Upper lobe of right lung (tissue), 1 donor: ENCODE measurements at places on chromosomes 12 and 14.

GRCh38 chr12:12819752-12820311 lies 6.7 kb downstream of the DDX47 start:
- no peak for DNase-seq

DNA sequence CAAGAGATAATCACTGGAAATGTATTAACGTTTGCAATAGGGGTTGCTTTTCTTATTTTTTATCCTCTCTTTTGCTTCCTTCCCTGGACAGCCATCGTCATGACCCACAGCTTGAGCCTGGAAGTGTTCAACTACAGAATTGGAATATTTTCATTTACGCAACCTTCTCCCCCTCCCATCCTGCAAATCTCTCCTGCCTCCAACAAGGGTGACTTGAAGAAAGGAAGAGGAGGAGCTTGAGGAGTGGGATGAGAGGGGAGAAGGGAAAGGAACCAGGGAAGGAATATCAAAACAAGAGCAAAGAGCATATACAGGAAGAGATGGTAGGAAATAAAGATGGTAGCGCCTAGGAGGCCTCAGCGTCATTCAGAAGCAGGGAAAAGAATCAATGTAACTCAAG lies 1.6 kb upstream of the MANSC4 start:
- no peak for DNase-seq

DNA sequence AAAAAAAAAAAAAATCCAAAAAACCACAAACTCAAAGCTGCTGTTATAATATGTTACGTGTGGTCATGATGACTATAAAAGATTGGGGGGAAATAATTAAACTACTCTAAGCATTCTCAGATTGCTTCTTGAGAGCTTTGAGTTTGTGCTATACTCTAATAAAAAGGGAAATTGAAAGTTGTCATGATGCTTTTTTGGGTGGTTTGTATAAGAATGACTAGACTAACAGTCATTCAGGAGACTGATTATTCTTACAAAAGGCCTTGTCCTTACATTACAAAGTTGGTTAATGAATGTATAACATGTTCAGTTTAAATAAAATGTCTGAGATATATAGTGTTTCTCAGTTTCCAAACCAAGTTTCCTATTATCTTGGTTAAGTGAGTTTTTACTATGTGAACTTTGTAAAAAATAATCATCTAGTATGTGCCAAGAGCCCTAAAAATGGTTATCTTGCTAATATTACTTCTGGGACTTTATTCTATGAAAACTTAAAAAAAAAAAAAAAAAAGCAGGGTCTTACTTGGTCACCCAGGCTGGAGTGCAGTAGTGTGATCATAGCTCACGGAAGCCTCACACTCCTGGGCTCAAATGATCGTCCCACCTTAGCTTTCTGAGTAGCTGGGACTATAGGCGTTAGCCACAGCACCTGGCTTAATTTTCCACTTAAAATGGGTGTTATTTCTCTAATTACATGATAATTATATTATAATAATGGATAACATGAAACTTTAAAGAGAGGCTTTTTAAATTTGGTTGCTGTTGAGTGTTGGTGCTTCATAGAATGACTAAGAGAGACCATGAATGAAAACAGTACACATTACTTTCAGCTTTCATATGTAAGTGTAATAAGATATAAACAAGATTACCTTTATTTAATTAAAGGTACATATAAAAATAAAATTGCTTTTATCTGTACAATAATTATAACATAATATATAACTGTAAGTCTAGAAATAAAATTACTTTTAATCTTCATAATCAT lies 459.6 kb upstream of the RGS6 start:
- DNase-seq, result no peak

GRCh38 chr14:91303091-91303923 lies 58.8 kb upstream of the GPR68 start:
- DNase-seq, result peak; percentile 71

DNA sequence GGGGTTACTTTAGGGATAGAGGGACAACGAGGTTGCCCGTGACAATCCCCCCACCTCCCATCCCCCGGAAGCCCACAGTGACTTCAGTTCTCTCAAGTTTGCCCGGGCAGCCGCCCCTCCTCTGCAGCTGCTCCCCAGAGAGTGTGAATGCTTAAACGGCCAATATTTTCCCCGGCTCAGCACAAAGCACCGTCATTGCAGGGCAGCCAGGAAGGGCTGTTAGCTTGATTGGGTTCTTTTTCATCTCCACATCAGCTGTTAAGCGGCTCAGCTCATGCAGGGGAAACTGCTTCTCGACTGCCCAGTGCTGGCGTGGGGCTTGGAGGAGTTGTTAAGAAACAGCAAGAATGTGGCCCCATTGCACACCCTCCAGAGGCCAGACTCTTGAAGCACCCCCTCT lies 120.5 kb upstream of the NCOR2 start:
- DNase-seq, result no peak

DNA sequence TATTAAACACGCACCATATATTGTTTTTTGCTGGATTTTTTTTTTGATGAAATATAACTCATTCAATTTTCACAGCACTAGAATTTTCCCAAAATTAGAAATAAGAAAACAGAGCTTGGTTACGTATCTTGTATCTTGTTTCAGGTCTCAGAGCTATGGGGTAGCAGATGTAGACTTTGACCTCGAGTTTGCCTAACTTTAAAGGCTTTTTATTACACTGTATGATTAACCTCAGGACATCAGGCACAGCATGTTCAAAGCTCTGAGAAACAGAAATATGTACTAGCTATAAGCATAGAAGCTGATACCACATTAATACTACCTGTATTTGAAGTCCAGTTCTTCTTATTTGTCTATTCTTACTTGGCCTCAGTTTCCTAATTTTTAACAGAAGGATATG lies 171.9 kb upstream of the KITLG start:
- DNase-seq, result no peak

GRCh38 chr12:122726080-122726558 lies 4.5 kb downstream of the HCAR1 start:
- DNase-seq, result no peak

- no peak for DNase-seq
These were observed 17.4 kb upstream of the DNM1L start for GRCh38 chr12:32661706-32662105.

GRCh38 chr12:59597385-59597781 lies 1.6 kb downstream of the SLC16A7 start:
- no peak for DNase-seq
